ENCODE measurements at places on chromosomes 16 and 17.
A peak's percentile ranks its signal among the peaks of the same experiment; 100 is the strongest.

GRCh38 chr16:87336434-87337240 lies 19.4 kb upstream of the C16orf95 start:
- no peak for DNase-seq

DNA sequence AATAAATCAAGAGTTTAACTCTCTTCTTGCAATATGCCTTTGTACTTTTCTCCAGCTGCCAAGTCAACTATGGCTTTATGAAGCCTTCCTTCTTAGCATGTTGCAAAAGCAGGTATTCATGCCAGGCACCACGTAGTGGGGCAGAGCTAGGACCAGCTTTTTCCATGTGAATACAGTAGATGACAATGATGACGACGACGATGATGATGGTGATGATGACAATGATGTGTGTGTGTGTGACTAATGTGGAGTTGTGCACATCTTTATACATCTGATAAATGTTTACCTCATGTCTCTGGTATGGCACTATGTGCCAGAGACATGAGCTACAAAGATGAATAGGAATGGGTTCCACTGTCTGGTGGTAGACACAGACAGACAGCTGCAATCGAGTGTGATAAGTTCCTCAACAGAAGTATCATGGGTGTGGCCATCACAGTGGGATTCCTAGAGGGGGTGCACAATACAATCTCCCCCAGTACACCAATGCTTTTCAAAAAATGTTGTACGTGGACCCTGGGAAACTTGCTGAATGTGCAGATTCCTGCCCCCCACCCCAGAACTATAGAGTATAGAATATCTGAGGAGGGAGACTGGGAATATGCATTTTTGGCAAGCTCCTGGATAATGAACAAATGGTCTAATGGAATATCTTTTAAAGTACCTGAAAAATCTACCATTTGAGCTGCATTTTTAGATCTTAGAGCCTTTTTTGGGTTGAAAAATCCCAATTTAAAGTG lies 183.4 kb downstream of the ABCC12 start:
- no peak for DNase-seq

GRCh38 chr16:89700649-89701424 lies 668 bp downstream of the SPATA2L start:
- peak; percentile 56 for DNase-seq

DNA sequence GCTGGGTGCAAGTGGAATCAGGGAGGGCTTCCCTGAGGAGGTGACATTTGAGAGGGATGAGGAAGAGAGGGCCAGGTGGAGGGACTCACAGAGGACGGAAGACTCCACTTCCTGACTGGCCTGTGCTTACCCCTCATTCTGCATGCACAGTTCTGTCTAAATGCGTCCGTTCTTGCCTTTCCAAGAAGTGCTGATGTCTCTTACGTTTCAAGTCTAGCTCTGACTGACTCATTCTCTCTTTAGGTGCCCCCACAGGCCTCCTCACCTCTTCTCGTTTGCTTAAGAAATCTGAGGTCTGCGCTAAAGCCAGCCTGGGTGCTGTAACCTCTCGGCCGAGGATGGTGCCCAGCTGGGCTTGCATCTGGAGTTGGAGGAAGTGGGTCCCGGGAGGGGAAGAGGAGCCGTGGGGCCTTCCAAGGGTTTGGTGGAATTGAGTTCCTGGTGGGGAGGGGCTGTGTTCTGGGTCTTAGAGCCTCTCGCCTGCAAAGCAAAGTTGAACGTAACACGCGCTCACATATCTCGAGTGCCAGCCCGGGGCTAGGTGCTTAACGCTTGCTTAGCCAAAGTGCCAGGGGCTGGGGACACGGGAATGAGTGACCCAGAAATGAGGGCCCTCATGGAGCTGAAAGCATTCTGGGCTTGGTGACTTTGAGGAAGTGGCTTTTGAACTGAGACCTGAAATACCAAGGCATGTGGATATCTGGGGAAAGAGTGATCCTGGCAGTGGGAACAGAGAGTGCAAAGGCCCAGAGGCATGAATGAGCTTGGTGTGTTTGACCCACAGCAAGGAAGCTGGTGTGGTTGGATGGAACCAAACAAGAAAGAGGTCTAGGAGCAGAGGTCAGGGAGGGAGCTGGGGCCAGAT lies 4.8 kb downstream of the IL4R start:
- no peak for DNase-seq

- peak; percentile 59 for DNase-seq
These were observed at the start of gene SDK2 for GRCh38 chr17:73644145-73645049. Gene SDK2 (minus strand): TSS chr17:73644445. CDS start chr17:73644088, 357 bp downstream.

DNA sequence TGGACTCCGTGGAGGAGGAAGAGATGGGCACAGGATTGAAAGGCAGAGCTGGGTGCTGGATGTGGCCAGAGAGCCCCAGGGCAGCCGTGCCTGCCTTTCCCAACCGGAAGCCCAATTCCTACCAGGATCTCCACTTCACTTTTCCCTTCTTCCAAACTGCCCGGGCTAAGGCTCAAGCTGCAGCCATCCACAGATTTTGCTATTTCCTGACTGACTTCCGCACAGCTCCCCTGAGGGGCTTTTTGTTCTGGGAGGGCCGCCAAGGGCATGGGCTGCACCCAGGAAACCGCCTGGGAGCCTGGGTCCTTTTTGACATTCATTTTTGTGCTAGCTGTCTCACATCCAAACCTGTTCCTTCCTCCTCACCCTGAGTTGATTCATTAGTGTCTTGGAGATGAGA lies 4.2 kb downstream of the SHISA6 start:
- DNase-seq = no peak

GRCh38 chr16:82094942-82095540 lies 60.0 kb downstream of the HSD17B2 start:
- DNase-seq = no peak

- DNase-seq = no peak
These were observed 23.9 kb upstream of the TNS4 start for GRCh38 chr17:40525294-40525693.
